ENCODE measurements at places on chromosomes 7 and 10. TPM values are rescaled to one million over a fixed set of nuclear protein-coding genes. Genes with fewer than 3 reads are reported as not detected.

The SLC26A3 gene
- not detected for total RNA-seq

The TAS2R3 gene
- total RNA-seq = 1.8 TPM

The PRKCQ gene
- total RNA-seq = 48.4 TPM

The CYP26C1 gene
- total RNA-seq = 0.12 TPM

The MGAM2 gene
- not detected for total RNA-seq

The GDF2 gene
- total RNA-seq = not detected

The SUPV3L1 gene
- 44.4 TPM for total RNA-seq

Measured in activated naive CD4-positive, alpha-beta T cell treated with anti-CD3 and anti-CD28 coated beads, Interleukin-2, amount 50 U/mL, for 72 hours (primary cell).